SW480 (cell line): ENCODE measurements at places on chromosomes 11 and 22.

- DNase-seq = no peak
Observed at GRCh38 chr11:75510723-75511019, 15.1 kb downstream of the GDPD5 start.

DNA sequence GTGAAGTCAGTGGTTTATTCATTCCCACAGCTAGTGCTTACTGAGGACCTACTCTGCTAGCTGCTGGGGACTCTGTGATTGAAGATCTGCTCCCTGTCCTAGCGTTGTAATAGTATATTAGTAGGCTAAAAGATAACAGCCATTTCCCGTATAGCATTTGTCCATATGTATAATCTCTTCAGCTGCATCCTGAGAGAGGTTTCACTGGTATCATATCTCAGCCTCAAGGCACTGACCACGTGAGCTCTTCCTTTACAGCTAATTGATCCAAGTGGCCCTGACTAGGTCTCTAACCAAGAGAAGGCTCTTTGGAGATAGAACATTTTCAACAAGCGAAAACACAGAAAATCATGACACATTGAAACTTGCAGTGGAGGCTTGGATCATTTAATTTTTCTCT is 110.2 kb downstream of the APIP start:
- no peak for DNase-seq

DNA sequence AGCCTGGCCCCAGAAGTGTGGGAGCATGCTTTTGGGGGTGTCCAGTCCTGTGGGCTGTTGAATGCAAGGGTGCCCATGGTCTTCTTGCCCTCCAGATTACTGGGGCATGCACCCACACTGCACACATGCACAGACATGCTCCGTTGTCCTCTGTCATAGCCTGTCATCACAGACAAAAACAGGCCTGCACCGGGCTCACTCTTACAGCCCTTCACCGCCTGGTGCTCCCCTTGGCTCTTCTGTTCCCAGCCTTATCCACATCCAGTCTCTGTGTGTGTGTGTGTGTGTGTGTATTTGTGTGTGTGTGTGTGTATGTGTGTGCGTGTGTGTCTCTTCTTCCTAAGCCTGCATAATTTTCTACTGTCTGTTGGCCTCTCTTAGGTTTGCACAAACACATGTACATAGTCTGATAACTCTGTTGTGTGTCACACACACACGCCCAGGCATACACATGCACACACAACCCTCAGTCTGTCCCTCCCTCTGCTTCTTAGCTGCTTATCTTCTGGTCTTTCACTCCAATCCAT is 23.4 kb upstream of the NECTIN1 start:
- no peak for DNase-seq

- DNase-seq = no peak
Observed at GRCh38 chr11:80388536-80388935, 947.7 kb upstream of the TENM4 start.

DNA sequence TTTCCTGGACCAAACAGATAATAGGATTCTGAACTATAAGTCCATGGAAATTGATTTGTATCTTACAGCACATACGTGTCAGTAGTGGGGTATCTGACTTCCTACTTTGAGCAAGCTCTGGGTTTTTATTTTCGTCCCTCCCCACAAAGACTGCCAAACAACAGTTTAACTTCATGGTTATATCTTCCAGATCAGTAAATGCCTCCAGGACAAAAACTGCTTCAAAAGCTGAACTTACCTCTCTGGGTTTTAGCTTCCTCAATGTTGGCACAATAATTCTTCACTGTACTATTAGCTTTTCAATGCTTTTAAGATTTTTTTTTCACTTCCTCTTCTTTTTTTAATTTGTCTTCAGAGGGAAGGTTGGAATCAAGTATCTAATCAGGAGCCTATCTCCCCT is 4.2 kb upstream of the DPF2 start:
- no peak for DNase-seq

DNA sequence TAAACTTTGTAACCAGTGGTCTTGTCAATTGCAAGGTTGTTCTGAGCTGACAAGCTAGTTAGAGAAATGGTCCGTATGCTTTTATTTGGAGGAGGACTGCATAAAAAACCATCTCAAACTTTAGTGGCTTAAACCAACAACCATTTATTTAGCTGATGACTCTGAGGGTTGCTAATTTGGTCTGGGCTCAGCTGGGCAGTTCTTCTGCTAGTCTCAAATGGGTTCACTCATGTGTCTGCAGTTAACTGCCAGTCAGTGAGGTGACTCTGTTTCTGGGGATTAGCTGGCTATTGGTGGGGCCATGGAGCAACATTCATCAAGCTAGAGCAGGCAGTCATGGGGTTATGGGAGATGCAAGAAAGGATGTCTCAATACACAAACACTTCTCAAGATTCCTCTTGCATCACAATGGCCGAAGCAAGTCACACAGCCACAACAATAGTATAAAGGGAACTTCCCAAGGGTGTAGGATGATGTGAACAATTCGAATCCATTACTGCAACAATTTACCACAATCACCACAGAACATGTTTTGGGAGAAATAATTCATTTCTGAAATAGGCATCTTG is 521.9 kb downstream of the INSC start:
- no peak for DNase-seq

DNA sequence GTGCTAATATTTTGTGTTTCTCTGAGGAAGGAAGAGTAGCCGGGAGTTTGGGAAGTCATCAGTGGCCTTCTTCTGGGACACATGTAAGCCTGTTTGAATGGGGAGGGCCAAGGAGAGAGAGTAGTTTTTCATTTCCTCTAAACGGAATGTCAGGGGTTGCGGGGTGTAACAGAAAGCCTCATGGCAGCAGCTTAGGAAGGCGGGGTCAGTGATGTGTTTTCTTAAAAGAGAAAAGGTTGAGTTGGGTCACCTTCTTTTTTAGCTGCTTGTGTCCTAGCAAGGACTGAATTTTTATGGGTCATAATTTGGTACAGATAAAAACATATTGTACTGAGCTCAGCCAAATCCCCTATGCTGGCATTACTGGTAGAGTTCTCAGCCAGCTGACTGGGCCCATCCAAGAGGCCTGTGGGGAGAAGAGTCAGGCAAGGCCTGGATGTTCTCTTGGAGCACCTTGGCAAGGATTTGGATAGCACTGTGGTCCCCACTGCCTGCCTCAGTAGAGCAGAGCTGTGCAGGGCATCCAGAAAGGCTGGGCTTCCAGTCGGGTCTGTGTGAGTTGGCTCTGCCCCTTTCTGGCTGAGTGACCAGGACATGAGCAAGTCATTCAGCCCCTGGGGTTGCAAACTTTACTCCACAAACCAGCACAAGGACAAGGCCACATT is 29.4 kb upstream of the NAV2 start:
- no peak for DNase-seq
